ENCODE measurements at places on chromosomes 1 and 21.

DNA sequence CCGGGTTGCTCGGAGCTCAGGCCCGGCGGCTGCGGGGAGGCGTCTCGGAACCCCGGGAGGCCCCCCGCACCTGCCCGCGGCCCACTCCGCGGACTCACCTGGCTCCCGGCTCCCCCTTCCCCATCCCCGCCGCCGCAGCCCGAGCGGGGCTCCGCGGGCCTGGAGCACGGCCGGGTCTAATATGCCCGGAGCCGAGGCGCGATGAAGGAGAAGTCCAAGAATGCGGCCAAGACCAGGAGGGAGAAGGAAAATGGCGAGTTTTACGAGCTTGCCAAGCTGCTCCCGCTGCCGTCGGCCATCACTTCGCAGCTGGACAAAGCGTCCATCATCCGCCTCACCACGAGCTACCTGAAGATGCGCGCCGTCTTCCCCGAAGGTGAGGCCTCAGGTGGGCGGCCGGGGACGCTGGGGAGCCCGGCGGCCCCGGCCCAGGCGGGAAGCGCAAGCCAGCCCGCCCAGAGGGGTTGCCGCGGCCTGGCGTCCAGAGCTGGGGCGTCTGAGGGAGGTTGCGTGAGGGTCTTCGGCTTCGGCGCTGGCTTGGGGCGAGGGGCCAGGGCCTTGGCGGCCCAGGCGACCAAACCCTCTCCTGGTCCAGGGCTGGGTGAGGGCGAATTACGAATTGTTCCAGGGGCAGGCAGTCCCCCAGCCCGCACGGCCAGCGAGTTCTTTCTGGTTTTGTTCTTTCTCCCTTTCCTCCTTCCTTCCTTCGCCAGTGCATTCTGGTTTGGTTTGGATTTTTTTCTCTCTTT is 805 bp downstream of the SIM2 start:
- DNase-seq = no peak

GRCh38 chr1:10211805-10212410 is 1.5 kb downstream of the KIF1B start:
- DNase-seq = no peak

GRCh38 chr1:112232848-112233247 is 163.2 kb upstream of the CTTNBP2NL start:
- DNase-seq = no peak

DNA sequence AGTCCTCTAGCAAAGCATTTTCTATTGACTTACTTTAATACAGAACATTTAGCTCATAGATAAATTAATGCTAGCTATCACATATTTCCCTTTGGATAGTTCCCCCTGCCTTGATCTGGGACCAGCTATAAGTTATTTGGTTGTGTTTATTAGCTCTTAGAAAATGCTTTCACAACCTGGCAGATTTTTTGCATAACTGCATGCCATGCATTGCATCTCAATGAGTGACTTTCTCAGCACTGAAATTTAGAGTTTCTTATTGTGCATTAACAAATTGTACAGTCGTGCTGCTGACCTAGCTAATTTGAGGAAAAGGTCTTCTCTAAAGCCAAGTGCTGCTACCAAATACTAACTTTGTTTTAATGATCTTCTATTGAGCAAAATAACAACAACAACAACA is 164.8 kb downstream of the PLPPR5 start:
- no peak for DNase-seq

DNA sequence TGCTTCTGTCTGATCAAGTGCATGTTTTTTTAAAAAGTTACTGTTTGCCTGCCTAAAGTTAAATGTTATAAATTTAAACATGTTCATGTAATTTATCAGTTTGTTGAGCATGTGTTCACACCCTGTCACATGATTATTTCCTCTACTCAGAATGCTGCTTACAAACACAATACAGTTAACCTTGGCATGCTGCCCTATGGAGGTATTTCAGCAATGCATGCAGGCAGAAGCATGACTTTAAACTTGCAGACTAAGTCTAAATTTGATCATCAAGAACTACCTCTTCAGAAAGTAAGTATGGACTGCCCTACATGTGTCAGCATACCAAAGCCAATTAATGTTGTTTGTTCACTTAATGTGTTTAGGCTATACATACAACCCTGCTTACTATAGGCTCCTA is 161.6 kb downstream of the LRRC40 start:
- DNase-seq = no peak

GRCh38 chr1:181763736-181764135 is 280.4 kb downstream of the CACNA1E start:
- DNase-seq = no peak

GRCh38 chr1:114549137-114549536 is 32.3 kb downstream of the BCAS2 start:
- no peak for DNase-seq

DNA sequence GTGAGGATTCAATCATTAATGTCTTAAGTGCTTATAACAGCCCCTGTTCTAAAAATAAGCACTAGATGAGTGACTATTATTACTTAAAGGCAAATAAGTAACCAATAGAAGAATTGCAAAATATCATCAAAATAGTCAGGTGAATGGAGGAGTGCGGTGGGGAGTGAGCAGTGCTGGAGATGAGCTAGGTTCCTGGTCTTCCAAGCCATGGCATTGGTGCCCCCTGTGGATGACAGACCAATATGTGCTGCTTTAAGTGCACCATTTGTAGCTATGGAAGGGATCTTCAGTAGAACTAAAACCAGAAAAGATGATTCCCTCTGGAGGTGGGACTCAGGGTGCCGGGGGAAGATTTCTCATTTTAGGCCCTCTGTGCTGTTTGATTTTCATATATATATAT is 46.1 kb upstream of the SLC30A1 start:
- DNase-seq = no peak

- no peak for DNase-seq
Measured at GRCh38 chr1:39663559-39663958, 8.3 kb downstream of the NT5C1A start.

DNA sequence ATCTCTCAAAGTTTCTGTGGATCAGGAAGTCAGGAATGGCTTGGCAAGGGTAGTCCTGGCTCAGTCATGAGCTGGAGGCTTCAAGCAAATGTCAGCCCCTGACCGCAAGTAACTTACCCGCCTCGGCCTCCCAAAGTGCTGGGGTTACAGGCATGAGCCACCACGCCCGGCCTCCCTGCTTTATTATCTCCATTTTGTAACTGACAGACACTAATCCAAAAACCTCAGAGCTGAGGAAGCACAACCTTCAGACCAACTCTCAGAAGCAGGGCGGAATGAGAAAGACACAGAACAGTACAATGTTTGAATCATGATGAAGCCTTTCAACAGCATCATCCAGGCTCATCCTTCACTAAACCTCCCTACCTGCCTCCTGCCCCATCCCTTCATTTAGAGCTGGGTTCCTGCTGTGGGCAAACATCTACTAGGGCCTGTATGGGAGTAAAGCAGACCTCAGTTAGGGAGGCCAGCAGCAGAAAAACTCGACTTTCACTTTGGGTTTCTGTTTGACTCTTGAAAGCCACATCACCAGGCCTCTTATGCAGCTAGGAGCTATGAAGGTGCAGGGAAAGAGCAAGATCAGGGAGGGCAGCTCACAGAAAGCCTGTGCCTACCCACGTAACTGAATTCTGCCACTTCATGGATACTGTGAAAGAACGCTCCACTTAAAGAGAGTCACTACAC is 84.4 kb upstream of the RAB4A start:
- no peak for DNase-seq

- no peak for DNase-seq
Measured at GRCh38 chr1:96524100-96524499, 197.5 kb upstream of the PTBP2 start.

DNA sequence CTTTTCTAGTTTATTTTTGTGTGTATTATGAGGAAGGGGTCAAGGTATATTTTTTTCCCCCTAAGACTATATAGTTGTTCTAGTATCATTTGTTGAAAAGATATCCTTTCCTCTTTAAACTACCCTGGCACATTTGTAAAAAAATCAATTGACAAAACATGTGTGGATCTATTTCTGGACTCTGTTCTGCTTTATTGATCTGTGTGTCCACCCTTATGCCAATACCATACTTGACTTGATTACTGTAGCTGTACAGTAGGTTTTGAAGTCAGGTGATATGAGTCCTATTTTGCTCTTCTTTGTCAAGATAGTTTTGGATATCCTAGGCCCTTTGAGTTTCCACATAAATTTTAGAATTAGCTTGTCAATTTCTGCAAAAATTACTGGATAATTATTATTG is 21.2 kb upstream of the SOX13 start:
- no peak for DNase-seq

DNA sequence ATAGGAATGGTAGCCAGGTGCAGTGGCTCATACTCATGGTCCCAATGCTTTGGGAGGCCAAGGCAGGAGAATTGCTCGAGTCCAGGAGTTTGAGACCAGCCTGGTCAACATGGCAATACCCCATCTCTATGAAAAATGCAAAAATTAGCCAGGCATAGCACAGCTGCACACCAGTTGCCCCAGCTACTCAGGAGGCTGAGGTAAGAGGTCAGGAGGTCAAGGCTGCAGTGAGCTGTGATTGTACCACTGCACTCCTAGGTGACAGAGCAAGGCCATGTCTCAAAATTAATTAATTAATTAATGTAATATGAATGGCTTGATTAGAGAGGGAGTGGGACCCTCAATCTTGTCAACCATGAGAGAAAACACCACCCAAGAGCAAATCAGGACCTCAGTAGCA is 198.7 kb upstream of the DUSP10 start:
- DNase-seq = no peak

DNA sequence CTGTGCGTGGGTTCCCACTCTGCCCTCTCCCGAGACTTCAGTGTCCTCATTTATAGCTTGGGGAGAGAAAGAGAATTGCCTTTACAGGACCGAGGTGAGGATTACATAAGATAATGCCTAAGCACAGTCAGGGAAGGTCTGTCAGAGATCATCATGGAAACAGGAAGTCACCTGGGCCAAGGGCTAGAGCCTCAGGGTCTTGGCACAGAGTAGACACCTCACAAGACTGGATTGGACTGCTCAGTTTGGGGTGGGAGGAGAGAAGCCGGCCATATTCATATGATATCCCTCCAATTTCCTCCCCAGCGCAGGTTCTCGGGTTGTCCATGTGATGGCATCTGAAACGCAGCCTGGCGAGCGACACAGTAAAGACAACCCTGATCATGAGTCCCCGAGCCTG is 3.8 kb downstream of the CNR2 start:
- no peak for DNase-seq

GRCh38 chr1:156813298-156813697 is 3.4 kb downstream of the SH2D2A start:
- no peak for DNase-seq

GRCh38 chr1:89616844-89617627 is 15.9 kb upstream of the LRRC8C start:
- DNase-seq = no peak

DNA sequence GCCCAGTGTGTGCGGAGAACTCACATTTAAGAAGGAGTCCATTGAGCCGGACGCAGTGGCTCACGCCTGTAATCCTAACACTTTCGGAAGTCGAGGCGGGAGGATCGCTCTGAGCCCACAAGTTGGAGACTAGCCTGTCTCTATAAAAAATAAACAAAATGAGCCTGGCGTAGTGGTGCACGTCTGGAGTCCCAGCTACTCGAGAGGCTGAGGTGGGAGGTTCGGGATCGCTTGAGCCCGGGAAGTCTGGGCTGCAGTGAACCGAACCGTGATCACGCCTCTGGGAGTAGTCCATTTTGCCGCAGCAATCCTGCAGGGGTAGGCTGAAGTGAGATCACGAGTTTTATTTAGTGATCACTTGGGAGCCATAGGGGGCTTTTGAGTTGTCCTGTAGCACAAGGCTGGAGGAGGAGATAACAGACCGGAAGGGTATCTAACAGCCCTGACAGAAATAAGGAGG is 497 bp upstream of the FUCA1 start:
- DNase-seq = no peak

DNA sequence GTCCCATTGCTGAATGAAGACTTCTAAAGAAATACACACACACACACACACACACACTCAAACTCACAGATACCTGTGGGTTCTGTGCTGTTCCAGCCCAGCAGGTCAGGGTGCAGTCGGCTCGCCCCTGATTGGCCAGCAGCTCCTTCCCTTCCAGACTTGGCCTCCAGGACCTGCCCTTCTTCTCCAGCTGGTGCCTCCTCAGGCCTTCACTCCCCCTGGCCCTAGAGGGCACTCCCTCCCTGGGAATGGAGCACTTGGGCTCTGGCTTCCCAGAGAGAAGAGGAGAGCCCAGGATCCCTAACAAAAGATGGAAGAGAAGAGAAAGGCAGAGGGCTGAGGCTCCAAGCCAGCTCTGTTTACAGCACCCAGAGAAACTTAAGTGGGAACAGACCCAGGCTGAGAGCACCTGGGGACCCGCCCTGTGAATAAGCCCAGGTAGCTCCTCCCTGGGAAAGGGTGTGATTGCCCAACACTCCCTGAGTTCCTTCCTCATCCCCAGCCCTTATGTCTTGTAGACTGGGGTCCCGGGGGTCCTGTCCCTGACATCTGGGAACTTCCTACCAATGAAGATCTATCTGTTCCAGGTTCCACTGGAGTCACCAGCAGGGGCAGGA is at the start of gene PGLYRP3:
TSS of gene PGLYRP3 (minus strand) at position 383 of the 617 bp plus-strand sequence. CDS start 2,287 bp downstream, outside the sequence.
- DNase-seq = no peak
